ENCODE measurements at places on chromosomes 4 and X. TPM values are rescaled to one million over a fixed set of nuclear protein-coding genes. Genes with fewer than 3 reads are reported as not detected.

GRCh38 chrX:39261446-39262147, 460.3 kb downstream of the MID1IP1 start:
- DNase-seq = no peak

- no peak for DNase-seq
These were observed 87.0 kb downstream of the AFAP1 start for GRCh38 chr4:7852568-7853185.

GRCh38 chr4:82774711-82775171, 23.9 kb downstream of the SCD5 start:
- no peak for DNase-seq

DNA sequence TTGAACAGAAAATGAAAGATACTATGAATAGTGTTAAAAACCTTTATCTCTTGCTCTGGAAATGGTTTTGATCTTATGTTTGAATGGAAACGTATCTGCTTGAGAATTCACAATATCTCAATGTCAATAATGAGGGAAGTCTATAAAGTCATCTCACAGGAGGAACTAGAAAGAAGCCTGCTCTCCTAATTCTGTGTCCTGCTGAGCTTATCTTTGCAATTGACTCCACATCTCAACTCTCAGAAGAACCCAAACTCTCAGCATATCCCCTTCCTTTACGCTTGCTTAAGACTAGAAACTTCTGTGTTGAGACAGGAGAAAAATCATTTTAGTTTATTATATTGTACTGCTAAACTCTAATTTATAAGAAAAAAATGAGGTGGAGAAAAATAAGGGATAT, 8.3 kb upstream of the PF4V1 start:
- DNase-seq = no peak

GRCh38 chr4:139036885-139037284, 21.3 kb downstream of the NOCT start:
- no peak for DNase-seq

- DNase-seq = no peak
These were observed 13.6 kb downstream of the ABCG2 start for GRCh38 chr4:88144866-88145300.

DNA sequence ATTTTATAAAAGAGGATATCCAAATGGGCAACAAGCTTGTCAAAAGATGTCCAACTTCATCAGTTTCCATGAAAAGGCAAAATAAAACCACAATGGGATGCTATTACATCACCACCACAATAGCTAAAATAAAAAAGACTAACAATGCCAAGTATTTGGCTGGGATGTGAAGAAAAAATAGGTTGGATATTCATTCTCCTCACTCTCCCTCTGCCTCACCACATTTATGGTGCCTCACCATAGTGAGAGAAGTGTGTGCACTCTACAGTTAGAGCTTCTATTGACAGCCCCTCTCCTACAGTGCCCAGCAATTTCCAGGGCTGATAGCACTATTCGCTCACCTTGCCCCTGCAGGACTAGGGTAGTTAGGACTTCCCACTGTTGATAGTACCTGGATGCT, 25.5 kb downstream of the VEGFC start:
- DNase-seq = no peak

DNA sequence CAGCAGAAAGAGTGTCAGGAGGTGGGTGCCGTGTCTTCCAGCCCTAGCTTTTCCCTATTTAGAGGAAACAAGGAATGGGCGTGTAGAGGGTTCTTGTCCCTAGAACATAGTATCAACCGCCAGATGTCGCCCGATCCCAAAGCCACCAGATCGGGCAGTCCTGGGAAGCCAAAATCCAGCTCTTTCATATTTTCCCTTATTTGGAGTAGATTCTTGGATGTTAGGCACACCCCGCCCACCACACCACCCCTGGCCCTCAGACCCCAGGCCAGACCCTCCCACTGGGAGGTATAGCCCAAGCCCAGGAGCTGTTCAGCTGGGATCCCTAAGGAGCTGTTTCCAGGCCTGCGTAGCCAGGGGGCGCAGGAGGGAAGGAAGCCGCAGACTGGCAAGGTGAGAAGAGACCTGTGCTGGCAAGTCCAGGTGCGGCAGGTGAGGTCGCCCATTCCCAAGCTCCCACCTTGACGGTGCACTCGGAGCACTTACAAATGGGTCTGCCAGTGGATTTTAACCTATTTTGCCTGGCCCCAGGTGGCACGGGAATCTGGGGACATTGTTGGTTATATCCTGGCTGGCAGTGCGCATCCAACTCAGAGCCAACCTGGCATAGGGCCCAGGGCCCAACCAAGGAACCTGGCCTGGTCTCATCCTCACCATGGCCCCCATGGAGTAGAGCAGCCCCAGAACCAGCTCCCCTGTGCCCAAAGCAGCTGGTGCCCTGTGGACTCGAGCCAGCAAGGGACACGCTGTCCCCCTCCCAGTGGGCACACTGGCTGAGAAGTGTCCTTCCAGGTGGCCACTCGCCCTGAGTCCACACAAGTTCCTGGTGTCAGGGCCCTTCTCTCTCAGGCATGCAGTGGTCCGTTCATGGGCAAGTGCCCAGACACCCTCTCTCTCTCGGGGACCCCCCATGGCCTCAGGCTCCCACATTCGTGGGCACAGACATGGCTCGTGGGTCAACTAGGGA, 811 bp downstream of the FLNA start:
- DNase-seq = peak; percentile 89

DNA sequence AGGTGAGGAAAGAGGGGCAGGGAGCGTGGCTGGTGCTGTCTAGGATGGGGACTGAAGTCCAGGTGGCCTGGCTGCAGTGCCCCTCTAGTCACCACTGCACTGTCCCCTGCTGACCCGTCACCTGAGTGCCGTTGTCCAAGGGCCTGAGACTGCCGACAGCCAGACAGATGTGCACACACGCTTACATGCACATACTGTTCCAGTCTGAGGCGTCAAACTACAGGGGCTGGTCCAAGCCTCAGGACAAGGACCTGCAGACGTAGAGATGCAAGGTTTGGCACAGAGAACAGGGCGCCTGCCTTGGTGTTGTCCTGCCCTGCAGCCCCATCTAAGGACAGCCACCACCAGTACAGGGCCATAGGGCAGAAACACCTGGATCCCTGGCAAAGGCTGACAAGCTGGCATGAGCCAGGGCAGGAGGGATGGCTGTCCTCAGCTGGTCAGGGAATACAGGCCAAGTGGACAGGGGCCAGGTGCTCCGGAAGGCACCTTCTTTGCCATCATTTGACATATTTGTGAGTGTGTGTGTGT, 1.7 kb downstream of the SLC2A9 start:
- DNase-seq = peak; percentile 51

Gene NKX3-2
- not detected for total RNA-seq

Gene TIGD4
- total RNA-seq = 1.6 TPM

Gene MAGEA2
- total RNA-seq = not detected

Gene GRID2
- under 0.01 TPM for total RNA-seq

Gene PABPC1L2A
- not detected for total RNA-seq

Gene ADH1B
- 631 TPM for total RNA-seq
